ENCODE measurements at places on chromosomes 16 and 17. TPM values are rescaled to one million over a fixed set of nuclear protein-coding genes. Genes with fewer than 3 reads are reported as not detected.

DNA sequence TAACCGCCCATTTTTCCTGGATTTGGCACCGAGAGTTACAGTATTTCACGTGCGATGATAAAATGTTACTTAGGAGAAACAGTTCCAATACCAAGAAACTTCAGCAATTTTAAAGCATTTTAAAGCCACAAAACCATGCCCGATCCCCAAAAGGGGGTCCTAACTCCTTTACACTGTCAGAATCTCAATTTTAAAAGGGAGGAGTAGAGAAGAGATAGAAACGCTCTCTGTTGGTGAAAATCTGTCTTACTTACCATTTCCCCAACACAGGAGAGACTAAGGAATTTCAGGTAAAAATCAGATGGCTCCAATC, 526 bp upstream of the RNASEK start:
- DNase-seq, result no peak

DNA sequence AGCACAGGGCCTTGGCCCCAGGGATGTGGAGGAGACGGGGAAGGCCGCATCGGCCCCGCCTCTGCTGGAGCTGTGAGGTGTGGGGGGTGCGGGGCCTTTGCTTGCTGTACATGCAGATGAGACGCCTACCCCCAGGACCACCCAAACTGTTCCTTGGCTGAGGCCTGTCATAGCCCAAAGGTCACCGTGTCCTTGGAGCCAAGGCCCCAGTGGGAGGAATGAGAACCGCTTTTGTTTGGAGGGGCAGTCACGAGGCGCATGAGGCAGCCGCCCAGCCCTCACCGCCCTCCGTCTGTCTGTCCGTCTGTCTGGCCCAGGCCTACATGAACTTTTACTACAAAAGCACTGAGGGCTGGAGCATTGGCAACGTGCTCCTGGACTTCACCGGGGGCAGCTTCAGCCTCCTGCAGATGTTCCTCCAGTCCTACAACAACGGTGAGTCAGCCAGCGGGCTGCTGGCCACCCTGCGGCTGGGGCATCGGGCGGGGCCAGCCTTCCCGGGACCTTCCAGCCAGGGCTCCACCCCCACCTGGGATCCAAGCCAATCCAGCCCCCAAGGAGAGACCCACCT, 8.8 kb downstream of the TAX1BP3 start:
- DNase-seq, result no peak

DNA sequence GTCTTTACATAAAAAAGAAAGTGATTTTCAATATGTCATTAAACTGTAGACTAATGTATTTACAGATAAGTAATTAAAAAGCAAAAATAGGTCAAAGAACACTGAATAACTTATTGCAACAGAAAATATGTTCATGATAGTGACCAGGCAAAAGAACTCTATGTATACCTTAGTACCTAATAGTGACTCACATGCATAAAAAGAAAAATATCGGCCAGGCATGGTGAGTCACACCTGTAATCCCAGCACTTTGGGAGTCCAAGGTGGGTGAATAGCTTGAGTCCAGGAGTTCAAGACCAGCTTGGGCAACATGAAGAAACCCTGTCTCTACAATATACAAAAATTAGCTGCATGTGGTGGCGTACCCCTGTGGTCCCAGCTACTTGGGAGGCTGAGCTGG, 33.0 kb upstream of the TOM1L1 start:
- no peak for DNase-seq

- no peak for DNase-seq
Measured at GRCh38 chr16:15757630-15758251, 99.1 kb downstream of the MYH11 start.

SRCIN1 gene
- 20.8 TPM for total RNA-seq

CLEC3A gene
- total RNA-seq, result not detected

BCL6B gene
- total RNA-seq, result not detected

SPN gene
- total RNA-seq, result 0.27 TPM

P2RX1 gene
- total RNA-seq, result 2.1 TPM
